NCI-H2171 treated with DMSO at 0.1 percent for 48 hours (cell line): ENCODE measurements at places on chromosomes 11 and 22.

DNA sequence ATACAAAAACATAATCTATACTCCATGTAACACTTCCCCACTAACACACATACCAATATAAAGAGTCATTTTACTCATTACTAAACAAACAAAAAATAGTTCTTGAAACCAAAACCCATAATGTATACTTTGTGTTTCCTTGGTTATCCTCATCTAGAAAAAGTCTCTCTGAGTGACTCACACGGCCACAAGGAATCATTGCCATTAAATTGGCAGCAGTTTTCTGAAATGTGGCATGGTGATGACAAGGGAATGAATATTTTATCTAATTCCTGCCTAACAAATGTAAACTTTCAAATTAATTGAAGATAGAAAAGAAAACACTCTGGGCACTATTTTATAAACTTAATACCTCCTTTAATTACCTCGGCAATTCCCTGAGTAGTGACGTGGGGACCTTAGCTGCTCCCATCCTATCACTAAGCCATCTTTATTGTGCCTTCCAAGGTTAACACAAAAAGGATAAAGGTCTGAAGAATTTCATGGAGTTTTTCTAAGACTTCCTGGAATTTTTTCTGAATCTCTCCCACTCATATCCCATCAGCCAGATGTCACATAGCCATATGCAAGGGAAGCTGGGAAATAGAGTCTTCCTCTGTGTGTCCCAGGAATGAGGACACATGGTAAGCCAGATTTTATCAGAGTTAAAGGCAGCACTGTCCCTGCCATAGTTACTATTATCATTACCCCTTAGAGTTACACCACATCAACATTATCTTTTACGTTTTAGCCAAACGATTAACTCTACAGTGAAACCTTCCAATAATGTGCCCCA, 857.2 kb upstream of the TENM4 start:
- no peak for DNase-seq

DNA sequence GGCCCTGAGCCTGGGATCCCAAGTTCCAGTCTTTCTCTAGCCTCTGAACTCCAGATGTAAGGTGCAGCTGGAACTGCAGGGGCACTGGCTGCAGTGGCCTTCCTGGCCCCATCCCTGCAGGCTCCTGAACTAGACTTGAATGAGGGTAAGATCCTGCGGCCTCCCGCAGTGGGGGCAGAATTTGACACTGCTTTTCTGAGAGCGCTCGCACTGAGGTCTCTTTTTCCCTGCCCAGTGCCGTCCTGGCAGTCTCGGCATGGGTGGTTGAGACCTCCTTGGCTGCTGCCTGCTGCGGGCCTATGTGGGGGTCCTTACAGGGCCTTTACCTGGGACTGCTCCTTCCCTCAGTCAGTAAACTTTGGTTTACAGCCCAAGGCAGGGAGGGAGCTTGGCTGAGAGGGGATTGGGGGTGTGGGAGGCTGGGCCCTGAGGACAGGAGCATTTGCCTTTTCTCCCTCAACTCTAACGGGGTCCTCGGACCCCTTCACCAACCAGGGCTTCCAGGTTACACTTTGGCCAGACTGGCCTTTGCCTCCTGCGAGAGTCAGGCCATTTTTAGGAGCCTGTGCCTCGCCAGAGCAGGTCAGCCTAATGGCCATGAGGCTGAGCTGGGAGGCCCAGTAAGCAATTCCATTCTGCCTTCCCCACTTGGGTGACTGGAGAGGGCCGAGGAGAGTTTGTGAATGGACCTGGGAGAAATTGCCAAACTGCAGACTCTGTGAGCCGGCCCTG, 35.4 kb downstream of the FAM83F start:
- no peak for DNase-seq

DNA sequence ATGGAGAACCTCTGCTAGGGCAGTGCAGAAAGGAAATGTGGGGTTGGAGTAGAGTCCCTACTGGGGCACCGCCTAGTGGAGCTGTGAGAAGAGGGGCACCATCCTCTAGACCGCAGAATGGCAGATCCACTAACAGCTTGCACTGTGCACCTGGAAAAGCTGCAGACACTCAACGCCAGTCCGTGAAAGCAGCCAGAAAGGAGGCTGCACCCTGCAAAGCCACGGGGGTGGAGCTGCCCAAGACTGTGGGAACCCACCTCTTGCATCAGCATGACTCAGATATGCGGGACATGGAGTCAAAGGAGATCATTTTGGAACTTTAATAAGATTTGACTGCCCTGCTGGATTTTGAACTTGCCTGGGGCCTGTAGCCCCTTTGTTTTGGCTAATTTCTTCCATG, 8.7 kb downstream of the TSKU start:
- DNase-seq = no peak

DNA sequence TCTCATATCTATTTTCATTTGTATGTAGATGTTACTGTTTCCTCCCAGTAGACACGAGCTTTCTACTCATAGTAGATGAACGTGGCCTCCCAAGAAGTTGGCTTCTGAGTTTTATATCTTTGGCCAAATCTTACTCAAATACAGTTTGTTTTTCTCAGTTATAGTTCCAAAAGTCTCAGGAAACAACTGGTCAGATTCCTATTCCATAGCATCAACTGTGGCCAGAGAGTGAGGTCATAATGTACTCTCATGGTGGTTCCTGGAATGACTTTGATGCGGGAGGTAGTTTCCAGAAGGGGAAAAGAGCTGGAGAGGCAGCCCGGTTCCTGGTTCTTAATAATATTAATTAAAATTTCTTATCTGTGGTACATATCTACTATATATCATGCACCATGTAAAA, 77.3 kb downstream of the SLC17A6 start:
- no peak for DNase-seq

- no peak for DNase-seq
These were observed 39.2 kb upstream of the CHST1 start for GRCh38 chr11:45704635-45705034.

DNA sequence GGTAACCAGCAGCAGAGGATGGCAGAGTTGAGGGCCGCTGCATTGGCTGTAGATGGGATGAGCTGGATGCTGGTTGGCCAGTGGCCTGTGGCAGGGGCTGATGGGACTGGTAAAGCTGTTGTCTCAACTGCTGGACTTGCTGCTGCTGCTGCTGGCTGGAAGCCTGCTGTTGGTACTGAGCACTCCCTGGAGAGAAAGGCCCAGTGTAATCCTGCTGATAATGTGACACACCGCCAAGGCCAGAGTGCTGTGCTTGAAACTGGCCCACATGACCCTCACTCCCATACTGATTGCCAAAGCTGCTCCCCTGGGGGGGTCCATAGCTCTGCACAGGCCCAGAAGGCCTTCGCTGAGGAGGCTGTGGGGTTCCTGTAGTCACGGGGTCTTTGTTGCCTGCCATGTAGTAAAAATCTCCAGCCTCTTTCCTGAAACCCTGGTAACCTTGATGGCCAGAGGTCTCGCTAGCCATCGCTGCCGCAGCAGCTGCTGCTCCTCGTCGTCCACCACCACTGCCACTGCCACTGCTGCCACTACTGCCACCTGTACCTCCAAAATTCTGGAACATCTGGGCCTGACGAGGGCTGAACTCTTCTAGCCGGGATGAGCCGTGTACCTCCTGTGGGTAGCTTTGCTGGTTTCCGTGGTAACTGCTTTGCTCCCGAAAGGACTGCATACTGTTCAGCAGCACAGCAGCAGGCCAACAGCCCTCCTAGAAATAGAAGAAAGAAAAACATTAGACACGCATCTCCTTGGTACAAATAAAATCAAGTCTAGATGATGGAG, 55.6 kb downstream of the TCF20 start:
- DNase-seq = no peak

- DNase-seq = peak; percentile 25
These were observed 52.5 kb upstream of the NNMT start for GRCh38 chr11:114243461-114244372.

DNA sequence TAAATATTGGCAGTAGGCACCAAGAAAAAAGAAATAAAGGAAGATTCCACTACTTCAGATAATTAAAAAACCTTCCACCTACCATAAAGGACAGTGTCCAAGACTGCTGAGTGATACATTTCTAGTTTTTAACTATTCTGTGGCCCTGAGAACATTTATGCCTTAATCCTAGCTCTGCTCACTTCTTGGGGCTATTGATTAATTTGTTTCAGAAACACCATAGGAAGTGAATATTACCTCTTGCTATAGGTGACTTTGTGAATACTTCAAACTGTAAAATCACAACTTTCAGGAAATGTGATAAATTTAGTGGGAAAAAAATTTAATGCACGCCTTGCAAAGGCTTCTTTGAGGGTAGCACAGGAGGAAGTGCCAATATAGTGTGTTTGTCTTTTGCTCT, 35.2 kb downstream of the NF2 start:
- no peak for DNase-seq

DNA sequence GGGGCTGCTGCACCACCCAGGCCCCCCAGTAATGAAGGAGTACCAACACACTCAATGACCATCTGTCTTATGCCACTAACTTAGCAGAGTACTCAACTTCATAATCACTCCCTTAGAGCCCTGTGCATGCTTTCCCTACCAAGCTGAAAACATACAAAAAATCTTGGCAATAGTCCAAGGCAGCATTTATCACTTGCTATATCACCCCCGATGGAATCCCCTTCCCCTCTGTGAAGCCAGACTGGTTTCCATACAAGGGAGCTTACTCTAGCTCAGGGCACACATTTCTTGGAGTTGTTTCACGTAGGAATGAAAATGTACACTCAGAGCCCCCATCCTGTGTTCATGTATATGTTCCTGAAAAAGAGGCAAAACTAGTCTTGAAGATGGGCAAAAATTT, 301.3 kb upstream of the TENM4 start:
- peak; percentile 9 for DNase-seq

- DNase-seq = no peak
These were observed 105.6 kb downstream of the MN1 start for GRCh38 chr22:27695925-27696324.

DNA sequence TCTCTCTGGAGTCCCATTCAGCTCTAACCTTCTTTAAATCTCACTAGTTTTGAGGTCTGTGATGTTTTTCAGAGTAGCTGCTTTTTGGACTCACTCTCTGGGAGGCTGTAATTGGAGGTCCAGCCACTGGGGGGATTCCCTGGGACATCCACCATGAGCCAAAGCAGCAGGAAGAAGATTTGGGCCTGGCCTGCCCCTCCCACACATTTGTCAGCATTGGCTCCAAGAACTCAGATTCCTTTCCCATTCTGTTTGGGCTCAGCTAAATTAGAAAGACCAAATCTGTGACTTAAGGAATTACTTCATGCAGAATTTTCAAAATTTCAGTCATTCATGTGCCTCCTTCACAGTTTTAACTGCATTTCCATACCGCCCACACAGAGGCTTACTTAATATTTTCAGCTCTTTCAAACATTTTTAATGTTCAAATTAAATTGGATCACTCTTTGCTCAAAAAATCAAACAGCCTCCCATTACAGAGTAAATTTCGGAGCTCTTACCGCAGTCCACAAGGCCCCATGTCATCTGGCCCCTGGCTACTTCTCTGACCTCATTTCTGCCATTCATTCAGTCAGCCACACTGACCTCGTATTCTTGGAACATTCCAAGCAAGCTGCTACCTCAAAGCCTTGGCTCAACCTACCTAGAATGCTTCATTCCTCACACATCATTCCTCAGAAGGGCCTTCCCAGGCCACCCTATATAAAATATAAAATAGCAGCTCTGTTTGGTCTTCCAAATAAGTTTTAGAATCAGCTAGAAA, 54.5 kb upstream of the RRAS2 start:
- DNase-seq = no peak

- no peak for DNase-seq
These were observed 70.2 kb upstream of the LMO1 start for GRCh38 chr11:8333811-8334401.

DNA sequence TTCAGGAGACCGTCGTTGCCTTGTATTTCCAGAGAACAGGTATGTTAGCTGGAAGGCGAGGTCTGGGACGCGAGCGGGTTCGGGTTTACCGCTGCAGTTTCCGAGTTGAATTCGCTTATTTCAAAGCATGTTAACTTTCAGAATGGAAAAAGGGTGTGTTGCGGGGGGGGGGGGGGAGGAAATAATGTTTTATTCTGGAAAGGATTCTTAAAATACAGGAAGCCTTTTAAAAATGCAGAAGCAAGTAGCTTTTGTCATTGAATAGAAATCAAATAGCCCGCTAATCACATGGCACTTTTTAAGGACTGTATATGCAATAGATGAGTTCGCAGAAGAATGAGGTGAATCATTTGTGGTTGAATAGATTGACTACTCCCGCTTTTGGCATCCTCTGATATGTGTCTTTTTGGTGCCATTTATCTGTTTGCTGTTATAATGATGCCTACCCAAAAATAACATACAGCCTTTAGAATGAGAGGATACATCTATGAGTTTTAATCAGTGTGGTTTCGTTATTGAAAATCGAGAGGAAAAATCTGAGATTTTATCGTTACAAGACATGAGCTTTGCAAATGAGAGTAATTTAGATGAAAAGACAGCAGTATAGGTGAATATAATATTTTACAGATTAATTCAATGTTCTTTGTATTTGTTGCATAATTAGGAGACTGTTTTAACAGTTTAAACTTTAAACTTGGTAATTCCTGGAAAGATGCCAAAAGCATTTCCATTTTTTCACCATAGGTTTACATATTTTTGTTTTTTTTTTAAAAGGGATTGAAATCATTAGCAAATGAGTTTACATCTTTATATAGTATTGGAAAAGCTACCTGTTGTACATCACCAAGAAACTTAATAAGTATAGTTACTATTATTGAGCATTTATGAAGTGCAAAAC, 1.7 kb downstream of the PDE3B start:
- DNase-seq = no peak

DNA sequence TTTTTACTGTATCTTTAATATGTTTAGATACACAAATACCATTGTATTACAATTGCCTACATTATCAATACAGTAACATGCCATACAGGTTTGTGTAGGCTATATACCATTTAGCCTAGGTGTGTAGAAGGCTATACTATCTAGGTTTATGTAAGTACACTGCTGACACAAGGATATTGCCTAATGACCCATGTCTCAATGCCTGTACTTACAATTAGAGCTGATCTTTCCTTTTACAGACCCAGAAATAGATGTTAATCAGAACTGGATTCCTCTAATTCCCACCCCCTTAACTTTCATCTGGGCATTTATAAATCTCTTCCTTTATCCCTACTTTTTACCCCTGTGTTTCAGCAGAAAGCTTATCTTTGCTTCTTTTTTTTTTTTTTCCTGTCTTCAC, 229.5 kb downstream of the METTL15 start:
- DNase-seq = no peak

GRCh38 chr11:43366677-43367076, 8.0 kb downstream of the TTC17 start:
- DNase-seq = no peak

GRCh38 chr11:20308601-20309000, 54.9 kb upstream of the HTATIP2 start:
- no peak for DNase-seq

- no peak for DNase-seq
These were observed 1.4 kb upstream of the TPP1 start for GRCh38 chr11:6620636-6621035.
